ENCODE measurements at places on chromosomes 3 and 15. TPM values are rescaled to one million over a fixed set of nuclear protein-coding genes. Genes with fewer than 3 reads are reported as not detected.
A peak's percentile ranks its signal among the peaks of the same experiment; 100 is the strongest.

DNA sequence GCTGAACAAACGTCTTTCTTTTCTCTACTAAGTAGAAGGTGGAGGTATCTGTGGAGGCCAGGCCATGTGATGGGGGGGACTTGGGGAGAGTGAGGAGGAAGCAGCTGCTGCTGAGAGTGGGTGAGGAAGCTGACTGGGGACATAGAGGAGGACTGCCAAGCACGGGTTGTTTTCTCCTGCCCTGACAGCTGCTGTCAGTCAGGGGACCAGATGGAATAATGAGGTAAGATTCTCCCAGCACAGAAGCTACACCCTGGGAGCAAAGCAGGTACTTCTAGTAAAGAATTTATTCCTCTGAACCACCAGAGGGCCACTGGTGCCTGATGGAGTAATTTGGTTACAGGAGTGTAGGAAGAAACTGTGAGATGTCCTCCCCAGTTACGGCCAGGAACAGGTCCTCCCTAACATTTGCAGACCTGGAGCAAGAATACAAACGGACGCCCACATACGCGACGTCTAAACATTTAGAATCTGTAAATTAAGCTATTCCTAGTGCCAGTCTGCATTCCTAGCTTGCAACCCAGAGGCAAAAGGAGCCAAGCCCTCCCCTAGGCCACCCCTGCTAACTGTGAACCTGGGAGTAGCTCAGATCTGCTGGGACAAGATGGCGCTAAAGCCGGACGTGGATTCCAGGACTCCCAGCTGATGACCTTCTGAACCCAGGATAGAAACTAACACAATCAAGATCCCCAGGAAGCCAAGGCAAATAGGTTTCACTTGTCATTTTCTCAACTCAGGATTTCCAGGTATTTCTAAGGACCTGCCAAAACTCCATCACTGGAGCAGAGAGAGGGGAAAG is 14.8 kb downstream of the CRYGS start:
- DNase-seq, result no peak

Gene CLEC3B
- 54.6 TPM for total RNA-seq

DNA sequence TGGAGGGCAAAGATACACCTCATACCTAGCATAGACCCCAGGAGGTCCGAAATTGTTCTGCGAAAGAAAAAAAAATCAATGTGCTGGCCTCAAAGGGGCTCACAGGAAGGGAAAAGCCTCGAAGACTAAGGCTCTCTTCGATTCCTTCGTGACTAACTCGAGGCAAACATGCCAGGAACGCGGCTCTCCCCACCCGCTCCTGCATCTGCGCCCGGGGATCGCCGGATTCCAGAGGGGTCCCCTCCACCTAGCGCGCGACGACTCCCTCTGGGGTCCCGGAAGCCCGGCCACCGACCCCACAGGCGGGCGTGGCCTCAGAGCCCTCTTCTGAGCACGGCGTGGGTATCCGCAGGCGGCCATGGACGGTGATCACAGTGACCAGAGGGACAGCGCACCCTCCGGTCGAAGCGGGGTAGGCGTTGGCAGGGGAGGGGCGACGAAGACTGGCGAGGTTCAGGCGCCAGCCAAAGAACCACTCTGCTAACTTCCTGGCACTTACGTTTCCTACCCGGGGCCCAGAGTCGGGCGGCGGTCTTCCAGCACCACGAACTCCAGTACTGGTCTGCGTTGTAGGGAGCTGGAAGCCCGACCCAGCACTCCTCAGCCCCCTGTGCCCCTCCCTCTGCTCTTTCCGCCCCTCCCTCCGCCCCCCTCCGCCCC is 515 bp upstream of the EIF3J start:
- DNase-seq, result peak; percentile 50

Gene ERICH6
- total RNA-seq, result not detected

DNA sequence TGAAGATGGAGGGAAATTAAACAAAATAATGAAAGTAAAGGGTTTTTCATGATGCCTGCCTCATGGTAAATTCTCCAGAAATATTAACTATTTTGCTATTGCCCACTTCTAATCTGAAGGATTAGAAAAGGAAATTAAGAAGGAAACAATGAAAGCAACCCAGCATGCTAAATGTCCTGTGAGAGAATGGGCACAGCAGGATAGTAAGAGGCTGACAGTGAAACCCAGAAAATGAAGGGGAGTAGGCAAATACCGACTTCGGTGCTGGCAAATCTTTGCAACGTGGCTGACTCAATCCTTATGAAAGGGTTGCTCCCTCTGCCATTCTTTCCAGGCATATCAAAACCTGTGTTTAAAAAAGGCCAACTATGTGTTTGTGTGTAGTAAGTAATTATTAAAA is 147.5 kb upstream of the SYNPR start:
- DNase-seq, result no peak

- no peak for DNase-seq
These were observed 26.7 kb upstream of the SLC41A3 start for GRCh38 chr3:126110431-126111125.

DNA sequence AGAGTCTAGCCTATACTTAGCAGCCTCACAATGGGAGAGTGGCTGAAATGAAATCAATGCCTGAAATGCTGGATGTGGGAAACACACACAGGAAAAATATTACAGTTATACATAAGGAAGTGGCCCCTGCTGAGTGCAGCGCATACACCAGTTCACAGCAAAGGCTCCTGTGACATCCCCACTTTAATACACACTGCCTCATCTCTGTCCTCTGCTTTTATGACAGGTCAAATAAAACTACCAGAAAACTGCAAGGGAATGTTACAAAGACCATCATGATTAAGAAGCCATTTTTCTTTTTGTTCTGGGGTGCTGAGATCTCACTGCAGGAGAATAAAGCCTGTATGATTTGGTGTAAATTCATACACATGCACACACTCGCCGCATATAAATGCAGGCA is 214.3 kb downstream of the ARRDC4 start:
- no peak for DNase-seq

GRCh38 chr3:99915906-99916432 is 98.3 kb downstream of the CMSS1 start:
- DNase-seq, result no peak

GRCh38 chr3:41872157-41872556 is 89.7 kb downstream of the ULK4 start:
- no peak for DNase-seq

DNA sequence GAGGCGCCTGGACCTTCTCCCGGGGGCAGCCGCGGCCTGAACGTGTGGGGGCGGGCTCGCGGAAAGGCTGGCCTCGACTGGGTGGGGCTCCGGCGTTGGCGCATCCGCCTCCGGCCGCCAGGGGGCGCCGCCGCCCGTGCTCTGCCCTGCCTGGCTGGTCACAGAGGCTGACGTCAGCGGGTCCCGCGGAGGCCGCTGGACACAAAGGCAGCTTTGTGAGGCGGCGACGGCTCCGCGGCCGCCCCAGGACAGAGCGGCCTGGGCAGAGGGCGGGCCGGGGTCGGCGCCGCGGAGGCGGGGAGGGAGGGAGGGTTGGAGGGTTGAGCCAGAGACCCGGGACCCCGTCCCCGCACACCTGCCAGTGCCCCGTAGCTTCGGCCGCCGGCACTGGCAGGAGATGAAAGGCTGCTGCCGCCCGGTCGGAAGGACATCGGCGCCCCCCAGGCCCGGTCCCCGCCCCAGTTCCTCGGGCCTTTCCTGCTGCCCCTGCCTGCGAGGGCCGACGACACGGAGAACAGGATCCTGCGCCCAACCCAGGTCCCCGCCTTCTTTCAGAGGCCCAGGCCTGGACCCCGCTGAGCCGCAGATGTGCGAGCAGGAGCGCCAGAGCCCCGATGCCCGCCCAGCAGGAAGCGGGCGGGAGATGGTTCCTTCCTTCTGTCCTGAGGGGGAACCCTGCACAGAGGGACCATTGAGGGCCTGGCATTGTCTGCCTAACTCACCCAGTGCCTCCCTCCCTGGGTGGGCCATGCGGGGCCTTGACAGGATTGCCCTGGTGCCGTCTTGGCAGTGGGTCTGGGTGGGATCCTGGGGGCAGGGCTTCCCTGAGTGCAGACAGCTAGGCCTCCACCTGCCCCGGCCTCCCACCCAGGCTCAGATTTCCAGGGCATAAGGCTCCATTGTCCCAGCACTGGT is 8.7 kb upstream of the SEMA3B start:
- peak; percentile 91 for DNase-seq

Gene CFAP100
- not detected for total RNA-seq

DNA sequence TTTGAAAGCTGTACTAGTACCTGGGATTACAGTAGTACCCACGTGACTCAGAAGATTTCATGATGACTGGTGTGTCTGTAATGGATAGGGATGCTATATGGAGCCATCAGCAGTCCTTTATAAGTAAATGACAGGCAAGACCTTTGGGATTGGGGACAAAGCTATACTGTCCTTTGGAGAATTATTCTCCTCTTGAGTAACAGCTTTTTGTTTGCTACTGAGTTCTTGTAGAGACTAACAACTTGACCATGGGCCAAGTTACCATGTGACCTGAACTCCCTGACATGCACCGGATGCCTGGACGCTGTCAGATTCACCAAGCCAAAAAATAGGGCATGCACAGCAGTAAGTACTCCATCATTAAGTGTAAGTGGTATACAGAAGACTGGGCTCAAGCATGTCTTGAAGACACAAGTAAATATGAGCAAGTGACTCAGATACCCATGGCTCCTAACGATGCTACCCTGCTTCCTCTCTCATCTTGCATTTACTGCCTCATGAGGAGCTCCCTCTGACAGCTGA is 12.9 kb downstream of the SEC11A start:
- DNase-seq, result no peak

All from skin of body (tissue), 3 donors.